ENCODE measurements at places on chromosomes 12 and 14. TPM values are rescaled to one million over a fixed set of nuclear protein-coding genes. Genes with fewer than 3 reads are reported as not detected.

AKAP5 gene
- 1.3 TPM for total RNA-seq

MMP14 gene
- 213 TPM for total RNA-seq

DAO gene
- total RNA-seq, result not detected

GRCh38 chr12:31714406-31715271, 14.2 kb downstream of the AMN1 start:
- H3K36me3 ChIP-seq, result no peaks in the 10 kb centered on the region
- no peak overlapping the region for H3K27ac ChIP-seq
- H3K4me3 ChIP-seq, result no peak overlapping the region
- peaks cover 2% of the 10 kb centered on the region for H3K4me1 ChIP-seq

GRCh38 chr12:79421236-79421740, 269.5 kb downstream of the PAWR start:
- no peaks in the 10 kb centered on the region for H3K36me3 ChIP-seq

All from endodermal cell (in vitro differentiated cells).